ENCODE measurements at places on chromosomes 5 and 9.

GRCh38 chr5:63697811-63698210 lies 264.4 kb downstream of the HTR1A start:
- no peak for DNase-seq

DNA sequence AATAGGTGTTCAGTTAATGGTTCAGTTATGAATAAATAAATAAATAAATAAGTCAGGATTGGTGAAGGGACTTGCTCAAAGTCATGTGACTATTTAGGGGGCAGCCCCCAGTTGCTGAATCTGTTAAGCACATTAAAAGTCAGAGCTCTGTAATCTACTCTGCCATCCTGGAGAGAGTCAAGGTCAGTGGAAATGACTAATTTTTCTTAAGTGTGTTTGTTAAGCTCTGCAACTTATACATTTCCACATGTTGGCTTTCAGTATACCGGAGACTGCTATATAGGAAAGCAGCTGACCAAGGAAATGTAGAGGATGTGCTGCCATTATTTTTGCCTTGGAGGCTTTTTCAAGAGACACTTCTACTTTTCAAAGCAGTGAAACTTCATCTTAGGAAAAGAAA lies 57.9 kb downstream of the KIAA1958 start:
- no peak for DNase-seq

DNA sequence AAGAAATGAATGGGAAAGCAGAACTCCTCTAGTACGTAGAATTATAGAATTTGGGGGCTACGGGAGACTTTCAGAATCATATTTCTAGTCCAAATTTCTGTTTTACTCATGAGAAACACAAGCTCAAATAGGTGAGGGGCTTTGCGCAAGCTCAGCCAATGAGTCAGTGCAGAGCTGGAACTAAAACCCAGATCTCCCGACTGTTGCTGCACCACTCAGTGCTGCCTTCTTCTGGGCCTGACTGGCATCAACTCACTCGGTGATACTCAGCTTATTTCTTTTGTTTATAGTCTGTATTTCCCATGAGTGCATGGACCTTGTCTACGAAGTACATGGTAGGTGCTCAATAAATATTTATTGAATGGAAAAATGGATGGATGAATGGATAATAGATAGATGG lies 280.2 kb downstream of the CDK5RAP2 start:
- no peak for DNase-seq

- DNase-seq = no peak
These were observed 6.2 kb upstream of the NEUROG1 start for GRCh38 chr5:135541807-135542502.

- DNase-seq = no peak
These were observed 353.7 kb downstream of the SLCO4C1 start for GRCh38 chr5:101942321-101942882.

DNA sequence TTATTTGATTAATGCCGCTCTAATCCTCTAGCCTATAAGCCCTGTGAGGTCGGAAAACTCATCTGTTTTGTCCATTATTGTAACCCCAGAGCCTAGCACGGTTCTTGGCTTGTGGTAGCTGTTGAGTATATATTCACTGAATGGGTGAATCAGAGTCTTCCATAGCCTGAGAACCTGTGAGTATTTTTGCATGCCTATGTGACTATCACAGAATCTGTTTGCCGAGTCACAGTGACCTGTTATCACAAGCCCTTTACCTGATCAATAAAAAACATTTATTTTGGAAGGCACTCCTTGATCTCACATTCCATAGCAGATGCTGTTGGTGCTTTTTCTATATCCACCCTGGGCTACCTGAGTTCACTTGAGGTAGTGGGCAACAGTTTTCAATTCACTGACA lies 125.0 kb upstream of the STC2 start:
- DNase-seq = no peak

GRCh38 chr5:72840041-72840440 lies 23.6 kb downstream of the TNPO1 start:
- DNase-seq = no peak

GRCh38 chr5:36723912-36724311 lies 117.5 kb downstream of the SLC1A3 start:
- DNase-seq = no peak

GRCh38 chr9:78669591-78669990 lies 372.7 kb downstream of the PSAT1 start:
- no peak for DNase-seq

DNA sequence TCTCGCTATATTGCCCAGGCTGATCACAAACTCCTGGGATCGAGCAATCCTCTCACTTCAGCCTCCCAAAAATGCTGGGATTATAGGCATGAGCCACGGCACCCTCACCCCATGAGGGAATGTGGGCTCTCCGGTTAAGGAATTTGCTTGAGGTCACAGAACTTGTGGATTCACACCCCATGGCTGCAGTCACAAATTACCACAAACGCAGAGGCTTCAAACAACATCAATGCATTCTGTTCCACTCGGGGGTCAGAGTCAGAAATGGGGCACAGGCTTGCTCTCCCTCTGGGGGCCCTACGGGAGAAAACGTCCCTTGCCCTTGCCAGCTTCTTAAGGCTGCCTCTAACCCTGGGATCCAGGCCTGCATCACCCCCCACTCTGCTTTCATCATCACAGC lies 12.2 kb upstream of the SPINK4 start:
- no peak for DNase-seq

GRCh38 chr5:147391781-147392180 lies 118.1 kb downstream of the DPYSL3 start:
- DNase-seq = no peak

GRCh38 chr9:131190191-131190590 lies 64.8 kb downstream of the NUP214 start:
- DNase-seq = no peak

GRCh38 chr5:61620699-61621182 lies 288.7 kb downstream of the ZSWIM6 start:
- DNase-seq = no peak

DNA sequence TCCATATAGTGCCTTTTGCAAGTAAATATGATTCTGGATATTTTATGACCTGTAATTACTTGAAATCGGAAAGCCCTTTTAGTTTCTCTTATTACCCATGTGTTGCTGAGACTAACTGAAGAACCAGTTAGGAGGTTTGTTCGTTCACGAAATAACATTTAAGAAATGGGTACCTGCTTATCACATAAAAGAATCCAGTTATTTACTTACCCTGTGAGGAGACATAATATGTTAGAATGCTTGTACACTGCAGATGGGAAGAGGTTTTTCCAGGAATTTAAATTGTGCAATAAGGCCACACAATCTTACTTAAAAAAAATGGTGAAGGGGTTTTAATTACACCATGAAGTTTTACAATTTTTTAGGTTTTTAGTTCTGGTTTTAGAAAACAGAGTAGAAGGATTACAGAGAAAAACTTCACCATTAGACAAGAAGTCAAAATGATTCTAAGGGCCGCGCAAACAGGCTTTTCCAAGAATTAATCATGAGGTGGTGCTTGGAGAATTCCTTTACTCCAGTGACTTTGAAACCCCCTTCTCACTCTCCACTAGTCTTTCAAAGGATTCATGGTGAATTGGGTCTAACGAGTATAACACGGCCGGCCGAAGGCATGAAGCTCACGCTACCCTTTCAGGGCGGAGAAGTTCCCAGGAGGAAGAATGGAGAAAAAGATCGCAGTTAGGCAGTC lies 1.1 kb upstream of the PTGER4 start:
- DNase-seq = no peak

GRCh38 chr5:97936231-97936630 lies 753.2 kb upstream of the RIOK2 start:
- DNase-seq = no peak

- DNase-seq = no peak
These were observed 117.8 kb downstream of the CCDC192 start for GRCh38 chr5:127820910-127821553.

GRCh38 chr5:35228310-35228709 lies 2.0 kb downstream of the PRLR start:
- no peak for DNase-seq

DNA sequence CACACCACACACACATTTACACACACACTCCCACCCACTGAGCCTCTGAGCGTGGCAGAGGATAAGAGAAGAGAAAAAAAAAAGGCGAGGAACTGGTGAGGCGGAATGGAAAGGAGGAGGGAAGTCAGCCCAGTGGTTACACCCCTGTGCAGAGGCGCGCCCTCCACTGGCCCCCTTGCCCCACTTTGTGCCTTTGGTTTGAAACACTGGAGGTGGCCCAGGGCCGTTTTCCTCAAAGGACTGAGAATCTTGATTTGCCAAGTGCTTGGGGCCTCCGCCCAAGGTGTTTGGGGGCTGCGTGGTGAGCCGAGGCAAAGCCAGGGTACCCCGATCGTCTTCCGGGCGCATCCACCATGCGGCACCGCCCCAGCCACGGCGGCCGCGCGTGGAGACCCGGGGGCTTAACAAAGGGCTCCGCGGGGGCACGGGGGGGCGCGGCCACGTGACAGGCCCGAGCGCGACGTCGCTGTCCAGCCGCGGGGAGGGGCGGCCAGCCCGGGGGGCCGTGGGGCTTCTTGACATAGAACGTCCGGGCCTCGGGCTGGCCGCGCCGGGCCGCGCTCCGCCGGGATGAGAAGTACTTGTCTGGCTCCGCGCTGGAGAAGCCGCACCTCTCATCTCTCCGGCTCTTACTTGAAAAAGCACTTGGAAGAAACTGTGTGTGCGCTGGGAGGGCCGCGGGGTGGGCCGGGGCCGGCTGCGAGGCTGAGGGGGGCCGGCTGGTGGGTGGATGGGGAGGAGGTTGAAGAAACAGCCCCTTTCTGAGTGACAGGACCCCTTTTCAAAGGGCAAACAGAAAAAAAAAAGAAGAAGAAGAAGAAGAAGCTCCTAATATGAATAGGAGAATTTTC lies 21.0 kb downstream of the NR2F1 start:
- no peak for DNase-seq

GRCh38 chr9:88922091-88922490 lies 69.2 kb upstream of the S1PR3 start:
- DNase-seq = no peak

GRCh38 chr9:87519461-87519860 lies 21.8 kb downstream of the DAPK1 start:
- DNase-seq = no peak

GRCh38 chr5:132426525-132427138 lies 57.1 kb downstream of the SLC22A5 start:
- peak; percentile 46 for DNase-seq
